ENCODE measurements at places on chromosomes 4 and X. TPM values are rescaled to one million over a fixed set of nuclear protein-coding genes. Genes with fewer than 3 reads are reported as not detected.

Gene BMPR1B
- total RNA-seq: 8.9 TPM

Gene ANOS1
- total RNA-seq: 0.95 TPM

Gene STARD8
- total RNA-seq: 9.1 TPM

Gene CT55
- not detected for total RNA-seq

Gene MAGEC2
- total RNA-seq: not detected

Gene FAT4
- total RNA-seq: 22.8 TPM

Gene SMIM10
- total RNA-seq: 17.0 TPM

Gene MAGEE1
- 2.6 TPM for total RNA-seq

Gene UGT2B11
- not detected for total RNA-seq

Gene MOSPD2
- total RNA-seq: 11.7 TPM

Gene CYTL1
- total RNA-seq: 1.2 TPM

Gene NHSL2
- 32.4 TPM for total RNA-seq

Gene UNC5C
- 14.9 TPM for total RNA-seq

Gene SOX3
- not detected for total RNA-seq

Gene ACSL4
- 62.7 TPM for total RNA-seq

Gene TMEM144
- 8.0 TPM for total RNA-seq

Gene XKRX
- total RNA-seq: 0.14 TPM

Gene NMU
- not detected for total RNA-seq

Gene PRDM8
- 5.3 TPM for total RNA-seq

Gene TTC29
- total RNA-seq: not detected

Gene GPR82
- 0.37 TPM for total RNA-seq

Gene FAM149A
- total RNA-seq: 16.5 TPM

Gene NOX1
- total RNA-seq: not detected

Gene RBM47
- 22.6 TPM for total RNA-seq

Gene COL25A1
- 1.1 TPM for total RNA-seq

Gene MAGEB1
- total RNA-seq: not detected

Gene MAGEB2
- total RNA-seq: not detected

Gene CXCL6
- not detected for total RNA-seq

Gene C4orf50
- not detected for total RNA-seq

Gene BTC
- 3.8 TPM for total RNA-seq

Gene ERCC6L
- total RNA-seq: 0.14 TPM

Gene PLP1
- total RNA-seq: 5.0 TPM

Gene ZGRF1
- total RNA-seq: 5.2 TPM

Gene SNX25
- 20.3 TPM for total RNA-seq

Gene HSFX1
- 1.0 TPM for total RNA-seq

Gene RTL5
- 8.9 TPM for total RNA-seq

Gene GC
- total RNA-seq: 0.56 TPM

Gene HSFX4
- not detected for total RNA-seq

Gene GAGE12J
- not detected for total RNA-seq

Gene BRS3
- not detected for total RNA-seq

All from posterior vena cava (tissue), 2 donors.